ENCODE measurements at places on chromosomes 16 and 17. TPM values are rescaled to one million over a fixed set of nuclear protein-coding genes. Genes with fewer than 3 reads are reported as not detected.
A peak's percentile ranks its signal among the peaks of the same experiment; 100 is the strongest.

- H3K4me3 ChIP-seq, result no peak overlapping the region
- H3K4me1 ChIP-seq, result no peaks in the 10 kb centered on the region
- no peaks in the 10 kb centered on the region for H3K27me3 ChIP-seq
- H3K36me3 ChIP-seq, result no peaks in the 10 kb centered on the region
- no peak overlapping the region for H3K27ac ChIP-seq
Observed at GRCh38 chr17:41593306-41593981, 6.7 kb upstream of the KRT14 start.

- H3K27me3 ChIP-seq, result no peaks in the 10 kb centered on the region
- peaks cover 45% of the 10 kb centered on the region for H3K4me1 ChIP-seq
- H3K27ac ChIP-seq, result peak within 1 kb of the TSS; percentile 78
Observed at GRCh38 chr17:28571361-28572122, at the start of gene PIGS. TSS of gene PIGS (minus strand) at chr17:28571524. CDS start at chr17:28571496, 28 bp downstream.

DNA sequence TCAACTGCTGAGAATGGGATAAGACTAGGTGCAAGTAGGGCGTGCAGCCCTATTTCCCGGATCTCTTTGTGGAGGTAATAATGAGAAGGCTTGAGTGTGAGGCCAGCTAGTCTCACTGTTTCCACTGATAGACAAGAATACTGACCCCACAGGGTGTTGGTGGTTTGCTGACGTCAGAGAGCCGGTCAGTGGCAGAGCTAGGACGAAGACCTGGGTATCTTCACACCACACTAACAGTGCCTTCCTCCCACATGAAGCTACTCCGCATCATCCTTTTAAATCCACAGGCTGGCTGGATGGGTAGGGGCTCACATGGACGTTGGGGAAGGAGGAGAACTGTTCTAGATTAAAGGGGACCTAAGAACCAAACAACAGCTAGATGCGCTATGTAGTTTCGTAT lies 68.0 kb downstream of the ZFHX3 start:
- no peak for DNase-seq
- no peaks in the 10 kb centered on the region for H3K4me1 ChIP-seq
- no peaks in the 10 kb centered on the region for H3K36me3 ChIP-seq

MYH11 gene
- total RNA-seq, result not detected

TBC1D3 gene
- total RNA-seq, result not detected

GRCh38 chr17:38926293-38927070 lies 1.1 kb downstream of the LASP1NB start:
- H3K27me3 ChIP-seq, result no peaks in the 10 kb centered on the region
- peaks cover 24% of the 10 kb centered on the region for H3K4me1 ChIP-seq
- no peaks in the 10 kb centered on the region for H3K36me3 ChIP-seq
- no peak for DNase-seq
- no peak overlapping the region for H3K27ac ChIP-seq
- no peak overlapping the region for H3K4me3 ChIP-seq

LASP1 gene
- total RNA-seq, result 135 TPM

GRCh38 chr16:381789-382717 lies at the start of gene PGAP6:
TSS of gene PGAP6 (minus strand) at chr16:381978. CDS start at chr16:381821, 157 bp downstream.
- no peaks in the 10 kb centered on the region for H3K36me3 ChIP-seq
- H3K4me1 ChIP-seq, result peaks cover 19% of the 10 kb centered on the region
- peak within 1 kb of the TSS; percentile 69 for H3K4me3 ChIP-seq
- H3K27me3 ChIP-seq, result no peaks in the 10 kb centered on the region
- peak within 1 kb of the TSS; percentile 53 for H3K27ac ChIP-seq

HOXB3 gene
- total RNA-seq, result 3.5 TPM

DNA sequence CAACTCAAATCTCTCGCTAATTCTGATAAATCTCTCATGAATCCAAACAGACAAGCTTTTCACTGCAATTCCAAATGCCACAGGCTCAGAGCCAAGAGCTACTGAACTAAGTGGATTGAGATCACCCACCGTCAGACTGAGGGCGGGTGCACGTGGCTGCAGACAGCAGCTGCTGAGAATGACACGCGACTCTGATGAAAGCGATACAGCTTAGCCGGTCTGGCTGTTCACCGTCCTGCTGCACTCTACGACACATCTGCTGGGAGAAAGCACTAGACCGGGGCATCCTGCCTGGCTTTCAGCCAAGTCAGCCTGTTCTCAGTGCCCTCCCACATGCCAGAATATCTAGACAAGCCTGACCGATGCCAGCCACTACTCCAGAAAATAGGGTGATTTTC lies 42.6 kb downstream of the KLHDC4 start:
- DNase-seq, result peak; percentile 21
- no peak overlapping the region for H3K4me3 ChIP-seq
- no peaks in the 10 kb centered on the region for H3K4me1 ChIP-seq
- H3K27me3 ChIP-seq, result no peaks in the 10 kb centered on the region
- H3K36me3 ChIP-seq, result peaks cover 26% of the 10 kb centered on the region
- H3K27ac ChIP-seq, result no peak overlapping the region

GRCh38 chr16:69448470-69449193 lies 24.2 kb downstream of the CYB5B start:
- no peaks in the 10 kb centered on the region for H3K27me3 ChIP-seq
- H3K4me1 ChIP-seq, result peaks cover 12% of the 10 kb centered on the region
- H3K36me3 ChIP-seq, result peaks cover 16% of the 10 kb centered on the region
- DNase-seq, result no peak

NPIPB6 gene
- total RNA-seq, result not detected

DNA sequence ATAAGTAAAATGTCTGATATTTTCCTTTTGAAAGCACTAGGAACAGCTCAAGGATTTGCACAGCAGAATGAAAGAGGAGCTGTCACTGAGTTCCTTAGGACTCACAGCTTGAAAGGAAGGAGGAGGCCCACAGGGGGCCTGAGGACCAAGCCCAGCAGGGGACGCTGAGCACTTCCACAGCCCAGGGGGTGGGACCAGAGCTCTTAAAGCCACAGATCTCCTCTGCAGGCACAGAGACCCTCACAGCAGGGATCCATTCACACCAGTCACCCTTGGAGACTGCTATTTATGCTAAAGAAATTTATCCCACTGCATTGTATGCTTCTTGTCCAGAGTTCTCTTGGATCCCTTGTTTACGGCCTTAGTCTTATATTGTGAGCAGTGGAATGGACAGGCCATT lies 253.3 kb downstream of the STX8 start:
- H3K4me1 ChIP-seq, result no peaks in the 10 kb centered on the region
- DNase-seq, result no peak
- H3K36me3 ChIP-seq, result no peaks in the 10 kb centered on the region
- H3K4me3 ChIP-seq, result no peak overlapping the region

DNA sequence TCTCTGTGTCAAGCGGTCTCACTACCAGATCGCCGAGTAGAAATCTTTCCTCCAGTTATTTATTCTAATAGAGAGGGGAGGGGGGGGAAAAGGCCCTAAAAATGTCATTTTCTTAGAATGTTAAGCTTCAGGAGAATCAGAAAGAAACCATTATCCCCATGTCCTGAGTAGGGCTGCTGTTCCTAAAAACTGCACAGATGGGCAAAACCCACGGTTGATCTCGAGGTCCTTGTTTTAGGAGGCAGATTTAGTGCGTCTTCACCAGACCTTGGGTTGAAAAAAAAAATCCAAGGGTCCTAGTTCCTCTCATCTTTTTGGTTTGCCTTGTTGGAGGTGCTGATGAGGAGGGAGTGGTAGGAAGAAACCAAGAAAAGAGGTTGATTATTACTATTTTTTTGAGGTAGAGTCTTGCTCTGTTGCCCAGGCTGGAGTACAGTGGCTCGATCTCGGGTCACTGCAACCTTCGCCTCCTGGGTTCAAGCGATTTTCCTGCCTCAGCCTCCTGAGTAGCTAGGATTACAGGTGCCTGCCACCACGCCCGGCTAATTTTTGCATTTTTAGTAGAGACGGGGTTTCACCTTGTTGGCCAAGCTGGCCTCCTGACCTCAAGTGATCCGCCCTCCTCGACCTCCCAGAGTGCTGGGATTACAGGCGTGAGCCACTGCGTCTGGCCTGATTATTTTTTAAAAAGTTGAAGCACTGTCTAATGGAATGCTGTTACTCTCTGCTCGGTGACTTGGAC lies 1.4 kb downstream of the CBFB start:
- peak overlapping the region; percentile 89 for H3K4me3 ChIP-seq
- DNase-seq, result no peak
- peak overlapping the region; percentile 83 for H3K27ac ChIP-seq
- no peaks in the 10 kb centered on the region for H3K36me3 ChIP-seq

- H3K27me3 ChIP-seq, result no peaks in the 10 kb centered on the region
- H3K4me1 ChIP-seq, result peaks cover 66% of the 10 kb centered on the region
- H3K36me3 ChIP-seq, result no peaks in the 10 kb centered on the region
- no peak for DNase-seq
- H3K27ac ChIP-seq, result no peak overlapping the region
- no peak overlapping the region for H3K4me3 ChIP-seq
Observed at GRCh38 chr16:27174798-27175197, 28.5 kb upstream of the KDM8 start.
